ENCODE measurements at places on chromosomes 7 and 10.

DNA sequence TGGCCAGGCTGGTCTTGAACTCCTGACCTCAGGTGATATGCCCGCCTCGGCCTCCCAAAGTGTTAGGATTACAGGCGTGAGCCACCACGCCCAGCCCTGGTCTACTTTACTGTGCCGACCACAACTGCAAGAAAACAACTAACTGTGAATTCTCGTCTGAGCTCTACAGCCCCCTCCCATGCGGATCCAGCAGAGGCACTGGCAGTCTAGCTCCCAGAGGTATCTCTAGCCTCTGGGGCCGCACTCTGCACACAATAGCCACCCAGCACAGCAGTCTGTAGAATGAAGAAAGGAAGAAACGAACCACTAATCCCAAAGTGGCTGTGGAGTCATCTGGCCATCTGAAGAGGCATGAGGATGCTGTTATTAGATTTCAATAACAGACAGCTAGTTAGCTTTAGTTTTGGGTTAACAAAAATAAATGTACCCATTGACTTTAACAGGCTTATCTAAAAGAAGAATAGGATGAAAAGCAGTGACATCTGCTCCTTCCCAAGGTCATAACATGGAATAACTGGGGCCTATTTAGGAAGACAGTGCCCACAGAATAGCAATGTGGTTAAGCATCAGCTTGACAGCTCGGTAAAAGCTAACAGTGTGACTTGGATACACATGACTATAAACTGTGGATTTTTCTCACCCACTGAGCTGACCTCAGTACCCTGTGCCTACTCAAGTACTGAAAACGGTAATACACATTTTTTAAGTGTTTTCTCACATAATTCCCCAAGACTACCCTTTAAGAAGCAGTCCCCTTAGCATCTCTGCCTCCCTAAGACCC, 131.9 kb downstream of the TNS3 start:
- no peak for DNase-seq

DNA sequence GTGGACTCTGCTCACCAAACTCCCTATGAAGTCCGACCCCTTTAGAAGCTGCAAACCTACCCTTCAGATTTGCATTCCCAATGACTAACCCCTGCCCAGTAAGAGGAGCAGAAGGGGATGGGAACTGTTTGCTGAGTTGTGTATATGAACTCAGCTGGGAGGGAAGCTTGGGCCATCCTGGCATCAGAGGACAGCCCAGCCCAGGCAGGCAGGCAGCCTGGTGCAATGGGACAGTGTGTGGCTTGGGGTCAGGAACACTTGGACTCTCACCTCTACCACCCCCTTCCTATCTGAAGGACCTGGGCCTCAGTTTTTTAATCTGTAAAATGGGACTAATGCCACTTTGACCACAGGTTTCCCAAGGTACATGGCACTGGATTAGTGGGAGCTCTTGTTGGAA, 147.4 kb upstream of the GPR26 start:
- no peak for DNase-seq

DNA sequence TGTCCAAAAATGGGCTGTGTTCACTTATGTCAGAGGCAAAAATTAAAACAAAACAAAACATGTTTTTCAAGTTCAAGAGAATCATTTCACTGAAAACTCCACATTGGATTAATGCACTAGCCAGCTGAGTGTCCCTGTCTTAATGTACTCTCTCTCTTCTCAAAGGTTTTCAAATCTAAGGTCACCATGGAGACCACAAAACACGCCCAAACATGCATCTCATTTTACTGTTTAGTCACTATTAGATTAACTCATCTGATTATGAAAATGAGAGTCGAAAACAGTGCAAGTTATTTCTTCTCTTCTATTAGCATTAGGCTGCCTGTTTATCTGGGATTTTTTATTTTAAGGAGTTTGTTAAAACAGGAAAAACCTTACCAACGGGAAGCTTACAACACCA, 70.8 kb upstream of the ASAH2 start:
- no peak for DNase-seq

DNA sequence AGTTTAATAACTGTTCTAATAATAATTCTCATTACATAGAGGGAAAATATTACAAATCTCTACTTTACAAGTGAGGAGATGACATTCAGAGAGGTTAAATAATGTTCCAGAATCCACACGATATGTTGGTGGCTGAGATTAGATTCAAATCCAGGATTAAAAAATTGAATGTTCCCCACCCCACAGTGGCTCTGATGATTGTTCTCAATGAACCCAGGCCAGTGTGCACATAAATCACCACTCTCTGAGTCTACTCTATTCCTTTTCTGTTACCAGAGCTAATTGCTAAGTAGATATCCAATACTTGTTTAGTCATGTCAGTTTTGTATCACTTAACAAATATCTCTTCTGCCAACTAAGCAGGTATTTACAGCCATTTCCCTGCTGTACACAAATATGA, 281.0 kb downstream of the ABCA13 start:
- no peak for DNase-seq

DNA sequence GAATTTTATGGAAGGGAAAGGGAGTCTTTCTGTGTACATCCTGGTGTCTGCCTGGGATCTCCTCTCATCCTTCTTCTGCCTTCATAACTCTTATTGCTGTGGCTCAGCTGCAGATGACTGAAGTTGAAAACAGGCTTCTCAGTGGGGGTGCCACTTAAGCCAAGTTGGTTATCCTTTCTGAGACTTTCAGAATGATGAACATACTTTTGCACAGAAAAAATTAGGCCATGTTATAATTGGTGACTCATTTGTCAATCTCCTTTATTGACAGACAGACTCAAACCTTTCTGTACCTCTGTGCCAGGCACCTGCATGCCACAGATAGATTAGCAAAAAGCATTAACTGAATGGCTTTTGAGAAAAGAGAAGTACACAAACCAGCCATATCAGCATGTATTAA, 430.3 kb downstream of the SORCS1 start:
- no peak for DNase-seq

GRCh38 chr7:35624299-35625186, 70.4 kb downstream of the HERPUD2 start:
- peak; percentile 26 for DNase-seq

DNA sequence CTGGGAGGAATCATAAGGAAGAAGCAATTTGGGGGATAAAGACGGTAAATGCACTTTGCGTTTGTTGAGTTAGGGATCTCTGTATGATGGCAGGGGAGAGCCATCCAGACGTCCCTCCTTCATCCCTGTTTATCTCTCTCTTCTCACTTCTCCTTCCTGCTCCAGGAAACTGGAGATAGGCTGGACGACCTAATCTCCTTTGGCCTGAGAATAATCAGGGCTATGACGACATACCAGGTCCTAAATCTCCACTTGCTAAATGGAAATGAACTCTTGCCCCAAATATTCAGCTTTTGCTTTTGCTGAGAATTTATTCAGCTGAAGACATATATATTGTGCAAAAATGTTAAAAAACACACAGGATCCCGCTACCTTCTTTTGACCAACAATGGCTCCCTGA, 182.9 kb upstream of the INHBA start:
- no peak for DNase-seq

DNA sequence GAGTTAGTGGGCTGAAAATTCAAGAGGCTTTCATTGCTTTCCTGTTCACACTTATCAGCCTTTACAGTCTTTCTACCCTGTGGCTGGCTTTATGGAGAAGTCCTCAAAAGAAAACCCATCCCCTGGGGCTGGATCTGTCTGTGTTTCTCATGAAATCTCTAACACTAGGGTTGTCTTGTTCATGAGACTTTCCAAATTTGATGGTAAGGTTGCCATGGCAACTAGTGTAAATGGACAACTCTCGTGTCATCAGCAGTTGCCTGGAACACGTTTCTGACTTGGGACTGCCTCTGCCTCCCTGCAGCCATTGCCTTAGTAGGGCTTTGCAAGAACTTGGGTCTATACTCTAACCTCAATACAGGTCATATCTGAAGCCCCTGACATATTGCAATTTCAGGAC, 35.8 kb upstream of the PLPP4 start:
- no peak for DNase-seq

DNA sequence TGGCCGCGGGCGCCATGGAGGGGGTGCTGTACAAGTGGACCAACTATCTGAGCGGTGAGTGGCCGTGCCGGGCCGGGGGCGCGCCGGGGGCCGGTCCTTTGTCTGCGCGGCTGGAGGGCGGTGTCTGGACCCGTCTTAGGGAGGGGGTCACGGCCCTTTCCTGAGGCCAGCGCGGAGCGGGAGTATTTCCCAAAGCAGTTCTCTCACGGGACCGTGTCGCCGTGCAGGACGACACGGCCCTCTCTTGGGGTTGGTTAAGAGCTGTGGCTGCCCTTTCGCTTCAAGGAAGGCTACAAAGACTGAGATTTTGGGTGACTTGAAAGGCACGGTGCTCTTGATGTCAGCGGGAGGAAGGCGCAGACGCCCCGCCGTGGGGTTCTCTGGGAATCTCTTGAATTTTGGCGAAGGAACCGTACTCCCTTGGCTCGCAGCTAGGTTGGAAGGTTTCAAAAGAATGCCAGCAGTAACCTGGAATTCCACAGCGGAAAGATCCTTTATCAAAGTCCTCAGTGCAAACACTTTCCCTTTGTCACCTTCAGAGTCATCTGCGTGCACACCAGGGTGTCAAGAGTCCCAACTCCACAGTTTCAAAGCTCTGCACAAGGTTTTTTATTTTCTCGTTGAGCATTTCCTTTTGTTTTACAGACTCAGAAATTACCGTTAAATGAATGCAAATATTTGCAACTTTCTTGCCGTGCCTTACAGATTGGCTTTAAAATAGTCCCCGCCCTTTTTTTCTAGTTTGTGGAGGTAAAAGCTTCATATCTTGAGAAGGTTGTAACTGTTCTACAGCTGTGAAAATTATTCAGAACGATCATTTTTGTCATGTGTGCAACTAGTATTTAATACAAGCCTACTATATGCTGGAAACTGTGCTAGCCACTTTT, 780 bp downstream of the PLEKHA8 start:
- no peak for DNase-seq

DNA sequence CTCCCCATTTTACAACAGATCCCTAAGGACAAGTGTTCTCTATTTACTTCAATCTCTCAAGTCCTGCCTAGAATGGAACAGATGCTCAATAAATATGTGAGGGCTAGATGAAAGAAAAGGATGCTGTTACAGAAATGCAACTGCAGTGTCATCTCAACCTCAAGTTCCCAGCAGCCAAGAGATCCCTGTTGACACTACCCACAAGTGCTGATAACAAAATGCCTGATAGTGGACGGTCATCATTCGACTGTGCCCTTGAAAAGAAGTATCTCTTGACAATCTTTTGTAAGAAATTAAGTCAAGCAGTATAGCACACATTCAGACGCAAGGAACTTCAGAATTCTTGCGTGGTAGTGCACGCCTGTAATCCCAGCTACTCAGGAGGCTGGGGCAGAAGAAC, 133.2 kb downstream of the PARD3 start:
- DNase-seq: no peak

DNA sequence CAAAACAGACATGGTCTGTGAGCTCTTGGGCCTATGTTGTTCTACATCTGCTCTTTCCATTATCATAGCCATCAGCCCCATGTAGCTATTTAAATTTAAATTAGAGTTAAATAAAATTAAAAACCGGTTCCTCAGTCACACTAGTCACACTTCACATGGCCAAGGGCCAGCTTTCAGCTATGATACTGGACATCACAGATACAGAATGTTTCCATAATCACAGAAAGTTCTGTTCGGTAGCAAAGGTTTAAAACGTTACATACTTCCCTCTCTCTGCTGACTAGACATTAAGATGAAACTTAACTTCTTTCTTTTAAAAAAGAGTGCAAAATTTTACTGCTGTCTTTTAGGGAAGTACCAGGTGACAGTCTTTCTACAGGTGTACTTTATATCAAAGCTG, 43.0 kb downstream of the SRPK2 start:
- DNase-seq: no peak

DNA sequence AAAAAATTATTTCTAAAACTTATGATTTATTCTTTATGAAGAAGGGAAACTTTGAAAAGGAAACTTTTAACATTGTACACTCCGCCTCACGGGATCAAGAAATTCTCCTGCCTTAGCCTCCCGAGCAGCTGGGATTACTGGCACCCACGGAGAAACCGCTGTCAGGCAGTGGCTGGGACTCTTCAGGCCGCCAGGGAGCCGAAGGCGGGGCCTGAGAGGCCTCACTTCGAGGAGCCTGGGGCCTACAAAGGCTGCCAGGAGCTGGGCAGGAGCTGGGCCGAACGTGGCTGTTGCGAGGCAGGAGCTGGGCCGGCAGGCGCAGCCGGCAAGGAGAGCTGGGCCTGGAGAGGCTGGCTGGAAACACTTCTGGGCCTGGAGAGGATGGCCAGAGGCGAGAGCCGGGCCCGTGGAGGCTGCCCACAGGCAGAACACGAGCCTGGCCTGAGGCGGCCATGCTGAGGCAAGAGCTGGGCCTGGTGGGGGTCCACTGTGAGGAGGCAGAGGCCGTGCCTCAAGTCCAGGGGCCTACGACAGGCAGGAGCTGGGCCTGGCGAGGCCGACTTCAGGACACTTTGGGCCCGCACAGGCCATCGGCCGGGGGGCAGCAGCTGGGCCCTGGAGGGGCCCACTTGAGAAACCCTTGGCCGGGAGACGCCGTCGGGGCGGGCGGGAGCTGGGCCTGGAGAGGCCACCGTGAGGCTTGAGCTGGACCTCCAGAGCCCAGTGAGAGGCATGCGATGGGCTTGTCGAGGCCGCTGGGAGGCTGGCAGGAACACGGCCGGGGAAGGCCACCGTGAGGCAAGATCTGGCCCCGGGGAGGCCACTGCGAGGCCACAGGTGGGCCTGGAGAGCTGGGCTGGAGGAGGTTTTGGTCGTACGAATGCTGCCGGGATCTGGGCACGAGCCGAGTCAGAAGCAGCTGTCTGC, 23.7 kb downstream of the MDH2 start:
- no peak for DNase-seq

DNA sequence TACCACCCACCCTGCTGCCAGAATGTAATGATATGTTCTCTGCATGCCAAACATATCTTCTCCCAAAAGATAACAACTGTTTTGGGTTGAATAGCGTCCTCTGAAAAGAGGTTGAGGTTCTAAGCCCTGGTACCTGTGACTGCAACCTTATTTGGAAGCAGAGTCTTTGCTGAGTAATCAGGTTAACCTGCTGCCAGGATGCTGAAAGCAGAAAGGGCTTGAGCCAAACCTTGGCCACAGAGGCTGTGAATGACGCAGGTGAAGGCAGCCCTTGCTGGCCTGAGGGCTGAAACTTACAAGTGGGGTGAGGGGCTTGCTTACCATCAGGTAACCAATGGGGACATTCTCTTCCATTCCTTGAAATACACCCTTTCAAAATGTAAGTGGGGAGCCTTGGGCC, 151.8 kb upstream of the RHEB start:
- no peak for DNase-seq

DNA sequence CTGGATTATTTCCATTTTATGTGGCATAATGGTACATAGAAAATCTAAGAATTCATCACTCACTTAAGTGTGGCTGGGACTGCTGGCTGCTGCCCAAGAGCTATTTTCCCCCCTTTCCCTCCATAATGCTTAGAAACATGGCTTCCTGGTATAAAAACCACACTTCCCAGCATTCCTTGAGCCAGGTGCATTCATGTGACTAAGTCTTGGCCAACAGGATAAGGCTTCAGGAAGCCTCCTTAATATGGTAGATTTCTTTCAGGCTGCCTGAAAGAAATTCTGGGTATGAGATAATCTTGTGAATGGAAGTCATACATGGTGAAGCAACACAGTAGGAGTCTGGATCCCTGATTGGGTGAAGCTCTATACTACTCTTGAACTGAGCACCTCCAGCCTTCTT, 178.0 kb downstream of the JAZF1 start:
- no peak for DNase-seq

GRCh38 chr10:28853195-28853594, 175.9 kb downstream of the BAMBI start:
- no peak for DNase-seq

- DNase-seq: no peak
Measured at GRCh38 chr10:124701435-124701834, 42.7 kb downstream of the FAM53B start.

- DNase-seq: no peak
Measured at GRCh38 chr7:142338633-142339501, 81.0 kb upstream of the PRSS58 start.
